ENCODE measurements at places on chromosomes 6 and 20.

DNA sequence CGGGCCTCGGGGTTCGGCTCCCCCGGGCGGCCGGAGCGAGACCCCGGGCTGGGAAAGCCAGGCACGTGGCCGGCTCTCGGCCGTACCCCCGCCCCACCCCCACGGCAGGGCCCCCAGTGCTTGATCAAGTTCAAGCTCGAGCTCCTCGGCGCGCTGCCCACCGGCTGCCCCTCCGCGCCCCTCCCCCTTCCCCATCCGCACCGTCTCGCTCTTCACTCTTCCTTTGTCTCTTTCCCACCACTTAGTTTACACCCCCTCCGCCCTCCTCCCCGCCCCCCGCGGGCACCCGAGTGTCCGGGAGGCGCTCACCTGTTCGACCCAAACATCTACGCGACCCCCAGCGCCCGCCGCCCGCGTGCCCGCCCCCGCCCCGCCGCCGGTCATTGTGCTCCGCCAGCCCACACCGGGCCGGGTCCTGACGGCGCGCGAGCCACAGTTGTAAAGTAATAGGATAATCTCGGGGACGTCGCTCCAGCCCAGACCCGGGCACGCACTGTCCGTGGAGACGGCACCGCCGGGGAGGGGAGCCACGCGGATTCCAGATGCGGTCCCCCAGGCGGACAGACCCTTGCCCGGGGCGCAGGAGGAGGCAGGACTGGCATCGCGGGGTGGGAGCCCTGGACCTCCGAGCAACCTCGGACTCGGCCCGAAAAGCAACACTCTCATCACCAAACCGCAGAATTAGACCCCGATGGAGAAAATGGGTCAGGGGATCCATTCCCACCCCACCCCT is 100.7 kb downstream of the NOL4L start:
- DNase-seq: peak; percentile 37

GRCh38 chr20:60010689-60011458 is 52.7 kb downstream of the CDH26 start:
- no peak for DNase-seq

DNA sequence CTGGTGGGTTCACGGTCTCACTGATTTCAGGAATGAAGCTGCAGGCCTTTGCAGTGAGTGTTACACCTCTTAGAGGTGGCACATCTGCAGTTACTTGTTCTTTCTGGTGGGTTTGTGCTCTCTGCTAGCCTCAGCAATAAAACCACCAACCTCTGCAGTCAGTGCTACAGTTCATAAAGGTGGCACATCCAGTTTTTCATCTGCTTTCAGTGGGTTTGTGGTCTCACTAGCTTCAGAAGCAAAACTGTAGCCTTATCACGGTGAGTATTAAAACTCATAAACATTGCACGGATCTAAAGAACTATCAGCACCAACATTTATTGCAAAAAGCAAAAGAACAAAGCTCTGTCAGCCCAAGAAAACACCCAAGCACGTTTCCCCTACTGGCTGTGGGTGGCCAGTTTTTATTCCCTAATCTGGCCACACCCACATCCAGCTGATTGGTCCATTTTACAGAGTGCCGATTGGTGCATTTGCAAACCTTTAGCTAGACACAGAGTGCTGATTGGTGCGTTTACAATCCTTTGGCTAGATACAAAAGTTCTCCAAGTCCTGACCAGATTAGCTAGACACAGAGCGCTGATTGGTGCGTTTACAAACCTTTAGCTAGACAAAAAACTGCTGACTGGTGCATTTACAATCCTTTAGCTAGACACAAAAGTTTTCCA is 3.4 kb upstream of the TMEM14C start:
- peak; percentile 59 for DNase-seq

- no peak for DNase-seq
These were observed 598.8 kb downstream of the MAFB start for GRCh38 chr20:40090236-40090635.

DNA sequence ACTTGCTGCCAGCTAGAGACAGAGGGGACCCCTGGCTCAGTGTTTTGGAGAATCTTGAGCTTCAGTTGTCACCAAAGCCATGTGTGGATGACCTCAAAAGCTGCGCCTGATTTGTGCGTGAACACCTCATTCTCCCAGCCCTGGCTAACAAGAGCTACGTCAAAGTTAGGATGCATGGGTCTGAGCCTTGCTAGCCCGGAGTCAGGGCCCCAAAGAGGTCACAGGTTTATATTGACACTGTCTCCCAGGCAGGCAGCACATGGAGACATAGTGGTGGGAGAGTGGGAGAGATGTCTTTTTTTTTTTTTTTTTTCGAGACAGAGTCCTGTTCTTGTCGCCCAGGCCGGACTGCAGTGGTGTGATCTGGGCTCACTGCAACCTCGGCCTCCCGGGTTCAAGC is 36.1 kb upstream of the DUSP22 start:
- DNase-seq: no peak

DNA sequence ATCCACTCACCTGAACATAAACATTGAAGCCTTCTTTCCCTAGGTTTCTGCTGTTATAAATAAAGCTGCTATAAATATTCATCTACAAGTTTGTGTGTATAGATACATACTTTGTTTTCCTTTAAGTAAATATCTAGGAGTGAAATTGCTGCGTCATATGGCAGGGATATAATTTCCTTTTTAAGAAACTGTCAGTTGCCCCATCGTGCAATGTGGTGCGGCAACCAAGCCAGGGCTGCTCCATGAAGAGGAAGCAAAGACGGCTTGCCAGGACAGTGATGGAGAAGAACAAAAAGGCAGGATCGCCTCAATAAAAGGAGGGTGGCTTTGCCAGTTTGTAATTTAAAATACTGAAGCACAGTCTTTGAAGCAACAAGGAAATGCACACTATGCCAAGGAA is 36.6 kb downstream of the CITED2 start:
- DNase-seq: peak; percentile 77

All from hematopoietic multipotent progenitor cell treated with erythropoietin and hydrocortisone succinate and interleukin-3 and kit ligand, for 4 days (in vitro differentiated cells).